ENCODE measurements at places on chromosomes 6 and 20. TPM values are rescaled to one million over a fixed set of nuclear protein-coding genes. Genes with fewer than 3 reads are reported as not detected.

- DNase-seq: no peak
These were observed 439.1 kb upstream of the NOX3 start for GRCh38 chr6:155894758-155895157.

DNA sequence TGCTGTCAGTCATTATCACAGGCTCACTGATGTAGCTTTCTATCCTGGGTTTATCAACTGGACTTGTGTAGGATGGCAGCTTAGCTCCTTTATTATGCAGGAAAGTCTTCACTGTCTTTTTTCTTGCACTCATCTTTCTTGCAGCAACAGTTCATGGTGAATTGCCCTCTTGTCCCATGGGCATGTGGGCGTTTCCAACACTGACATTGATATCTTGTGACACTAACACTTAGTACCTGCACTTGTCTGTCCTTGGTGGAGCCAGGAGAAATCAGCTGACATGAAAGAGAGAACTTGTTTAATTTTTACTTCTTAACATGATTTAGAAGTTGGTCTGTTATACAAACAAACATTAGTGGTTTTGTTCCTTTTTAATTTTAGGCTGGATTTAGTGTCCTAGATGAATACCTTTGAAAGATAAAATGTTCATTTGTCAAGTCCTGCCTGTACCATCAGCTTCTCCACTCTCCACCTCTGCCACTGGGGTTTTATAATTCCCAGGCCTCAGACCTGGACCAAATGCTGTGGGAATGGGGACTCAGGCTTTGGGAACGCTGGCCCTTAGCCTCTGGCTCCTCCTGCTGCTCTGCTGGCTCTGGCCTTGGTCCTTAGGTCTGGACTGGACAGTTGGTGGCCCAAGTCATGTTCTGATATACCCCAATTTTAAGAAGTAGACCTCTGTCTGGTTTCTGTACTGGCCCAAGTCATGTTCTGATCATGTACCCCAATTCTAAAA lies 161.0 kb upstream of the LAMP5 start:
- DNase-seq: no peak

DEFB124 gene
- total RNA-seq: not detected

GRCh38 chr20:56343861-56344381 lies 14.9 kb upstream of the FAM210B start:
- DNase-seq: no peak

- DNase-seq: no peak
These were observed 871.6 kb upstream of the GJE1 start for GRCh38 chr6:141261016-141261671.

- DNase-seq: no peak
These were observed 215.0 kb upstream of the PLCB4 start for GRCh38 chr20:8853805-8854338.

DNA sequence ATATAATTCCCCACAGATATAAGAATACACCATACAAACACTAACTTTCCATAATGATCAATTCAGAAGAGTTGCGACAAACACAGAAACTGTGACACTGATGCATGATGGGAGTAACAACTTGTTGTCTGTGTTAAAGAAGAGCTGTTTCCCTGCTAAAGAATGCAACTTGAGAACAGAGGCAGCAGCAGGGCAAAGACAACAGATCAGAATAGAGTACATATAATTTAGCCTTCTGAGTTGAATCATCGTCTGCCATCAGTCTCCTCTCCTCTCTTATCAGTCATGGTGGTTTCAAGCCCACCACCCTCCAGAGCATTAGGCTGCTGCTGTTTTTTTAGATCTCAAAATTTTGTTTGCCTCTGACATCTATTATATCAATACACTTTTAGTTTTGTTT lies 280.4 kb downstream of the UBE3D start:
- no peak for DNase-seq

GRCh38 chr6:19753826-19754225 lies 83.3 kb upstream of the ID4 start:
- DNase-seq: no peak

DNA sequence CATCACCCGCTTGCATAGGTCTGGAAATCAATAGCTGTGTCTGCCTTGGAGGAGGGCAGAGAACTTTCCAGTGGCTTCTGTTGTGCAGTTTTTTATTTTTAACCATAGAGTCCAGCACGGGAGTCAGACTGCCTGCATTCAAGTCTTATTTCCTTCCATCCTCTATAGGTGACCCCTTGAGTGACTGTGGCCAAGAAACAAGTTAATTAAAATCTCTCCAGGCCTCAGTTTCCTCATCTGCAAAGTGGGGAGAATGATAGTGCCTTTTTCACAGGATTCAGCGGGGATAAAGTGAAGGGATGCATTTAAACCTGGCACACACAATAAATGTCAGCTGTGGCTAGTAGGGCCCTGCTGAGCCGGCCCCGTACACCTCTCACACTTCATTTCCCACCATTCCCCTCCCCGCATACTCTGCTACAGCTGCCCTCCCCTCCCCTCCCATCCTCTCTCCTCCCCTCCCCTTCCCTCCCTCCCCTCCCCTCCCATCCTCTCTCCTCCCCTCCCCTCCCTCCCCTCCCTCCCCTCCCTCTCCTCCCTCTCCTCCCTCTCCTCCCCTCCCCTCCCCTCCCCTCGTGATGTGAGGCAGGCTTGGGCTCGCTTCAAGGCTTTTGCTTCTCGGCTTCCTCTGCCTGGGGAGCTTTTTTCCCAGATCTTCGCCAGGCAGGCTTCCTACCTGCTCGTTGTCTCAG lies 150.5 kb downstream of the TFAP2C start:
- DNase-seq: no peak

DNA sequence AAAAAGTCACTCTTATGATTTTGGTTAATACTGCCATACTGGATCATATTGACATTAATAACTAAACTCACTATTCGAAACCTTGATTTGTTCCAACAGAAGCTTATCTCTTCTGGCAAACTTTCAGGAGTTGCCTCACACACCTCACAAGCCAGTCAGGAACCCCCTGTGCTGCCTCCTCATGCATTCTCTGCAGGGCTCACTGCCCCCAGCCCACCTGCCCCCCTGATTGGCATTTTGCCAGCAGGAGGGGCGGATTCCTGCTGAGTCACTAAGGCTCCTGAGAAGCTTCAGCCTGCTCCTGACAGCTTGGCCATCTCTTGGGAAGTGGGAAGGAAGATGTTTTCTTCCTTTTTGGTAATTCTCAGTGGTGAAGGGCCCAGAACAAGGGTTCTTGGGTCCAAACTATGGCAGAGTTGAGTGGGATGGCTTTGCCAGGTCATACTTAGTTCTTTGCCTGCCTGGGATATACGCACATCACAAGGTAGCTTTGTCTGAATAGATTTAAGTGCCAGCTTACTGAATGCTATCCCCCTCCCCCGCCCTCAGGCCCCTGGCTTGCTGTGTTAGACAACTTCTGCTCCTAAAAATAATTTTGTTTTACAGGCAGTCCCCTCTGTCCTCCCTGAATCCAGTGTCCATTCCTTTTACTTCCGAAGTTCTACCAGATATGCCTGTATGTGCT lies 31.4 kb downstream of the SLC35F1 start:
- no peak for DNase-seq

HLA-DPB1 gene
- 2.9 TPM for total RNA-seq

DNA sequence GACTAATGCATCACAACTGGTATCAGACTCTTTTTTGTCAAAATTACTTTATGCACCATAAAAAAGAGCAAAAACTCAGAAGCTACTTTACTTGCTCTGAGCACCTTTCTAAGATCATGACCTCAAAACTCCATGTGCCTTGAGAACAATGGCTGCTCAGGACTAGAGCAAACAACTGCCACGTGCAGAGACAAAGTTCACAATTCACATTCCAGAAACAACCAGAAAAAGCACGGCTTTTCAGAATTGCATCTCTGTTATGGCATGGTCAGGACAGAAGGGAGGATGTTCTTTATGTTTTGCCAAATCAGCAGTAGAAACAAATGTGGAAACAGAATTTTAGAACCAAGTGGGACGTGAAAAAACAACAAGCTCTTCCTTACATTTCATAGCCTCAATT lies 70.5 kb downstream of the CNKSR3 start:
- no peak for DNase-seq

DNA sequence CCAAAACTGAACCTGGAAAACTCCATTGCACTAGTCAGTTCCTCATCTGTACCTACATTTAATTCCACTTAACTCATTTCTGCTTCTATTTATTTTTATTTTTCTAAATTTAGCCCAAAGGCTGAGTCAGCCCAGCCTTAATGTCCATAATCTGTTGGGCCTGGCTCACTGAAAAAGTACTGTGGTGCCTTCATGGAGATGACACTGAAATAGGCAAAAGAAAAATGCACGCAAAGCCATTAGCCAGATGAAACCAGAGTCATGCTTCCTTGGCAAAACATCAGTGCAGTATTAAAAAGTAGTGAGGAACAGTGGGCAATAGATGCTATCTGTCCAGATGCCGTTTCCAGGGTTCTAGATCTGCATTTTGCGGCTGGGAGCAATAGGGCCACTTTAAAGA lies 14.7 kb upstream of the PLCB4 start:
- no peak for DNase-seq

UBE2C gene
- total RNA-seq: 17.2 TPM

GRCh38 chr6:157604816-157605215 lies 218.2 kb upstream of the SNX9 start:
- no peak for DNase-seq

Measured in chondrocyte (in vitro differentiated cells).